RWPE1 (cell line): ENCODE measurements at places on chromosomes 3 and 15.

DNA sequence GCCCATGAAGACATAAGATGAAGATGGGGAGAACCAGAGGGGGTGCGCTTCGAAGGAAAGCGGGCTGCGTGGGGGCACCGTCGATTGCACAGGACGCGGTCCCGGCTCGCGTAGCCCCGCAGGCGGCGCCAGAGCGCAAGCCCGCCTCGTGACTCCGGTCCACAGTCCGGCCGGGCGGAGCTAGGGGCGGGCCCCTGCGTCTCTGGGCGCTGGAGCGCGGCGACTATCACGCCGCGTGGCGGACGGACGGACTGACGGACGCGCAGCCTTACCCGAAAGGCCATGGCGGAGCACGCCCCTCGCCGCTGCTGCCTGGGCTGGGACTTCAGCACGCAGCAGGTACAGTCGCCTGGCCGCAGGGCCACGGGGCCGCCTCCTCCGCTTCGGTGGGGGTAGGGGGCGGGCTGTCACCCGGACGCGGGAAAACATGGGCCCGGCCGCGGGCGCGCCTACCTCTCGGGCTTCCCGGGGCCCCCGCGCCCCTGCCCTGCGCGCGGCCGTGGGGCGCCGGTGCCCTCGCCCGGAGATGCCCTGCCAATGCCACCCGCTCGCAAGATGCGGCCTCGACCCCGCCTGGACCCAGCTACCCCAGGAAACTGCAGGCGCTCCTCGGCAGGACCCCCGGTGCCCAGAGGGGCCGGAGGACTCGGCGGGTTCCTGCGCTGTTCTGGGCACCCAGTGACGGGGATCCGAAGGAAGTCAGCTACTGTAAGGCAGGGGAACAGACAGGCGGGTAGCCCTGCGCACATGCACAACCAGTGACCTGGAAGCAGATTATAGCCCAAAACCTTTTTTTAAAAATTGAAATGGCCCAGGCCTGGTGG lies at the start of gene XYLB:
Gene XYLB (plus strand): TSS at position 199 of the 824 bp plus-strand sequence. CDS start 84 bp downstream, at position 283.
- DNase-seq, result peak; percentile 84

GRCh38 chr15:99762288-99762687 lies 29.1 kb upstream of the LYSMD4 start:
- DNase-seq, result no peak

DNA sequence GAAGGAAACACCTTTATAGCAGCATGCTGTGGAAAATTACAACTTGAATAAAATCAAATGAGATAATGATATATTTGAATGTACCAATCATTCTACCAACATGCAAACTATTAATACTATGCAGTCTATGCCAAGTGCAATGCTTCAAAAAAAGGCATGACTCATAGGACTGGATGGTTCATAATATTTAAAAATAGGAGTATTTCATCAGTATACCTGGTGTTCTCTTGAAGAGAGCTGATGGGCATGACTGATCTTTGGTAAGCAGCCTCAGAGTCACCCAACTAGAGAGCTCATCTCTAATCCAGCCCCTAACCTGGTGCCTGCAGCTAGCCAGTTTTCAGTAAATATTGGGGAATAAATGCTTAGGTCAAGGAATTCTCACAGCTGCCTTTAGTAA lies 434.7 kb upstream of the ARRDC4 start:
- DNase-seq, result peak; percentile 5

DNA sequence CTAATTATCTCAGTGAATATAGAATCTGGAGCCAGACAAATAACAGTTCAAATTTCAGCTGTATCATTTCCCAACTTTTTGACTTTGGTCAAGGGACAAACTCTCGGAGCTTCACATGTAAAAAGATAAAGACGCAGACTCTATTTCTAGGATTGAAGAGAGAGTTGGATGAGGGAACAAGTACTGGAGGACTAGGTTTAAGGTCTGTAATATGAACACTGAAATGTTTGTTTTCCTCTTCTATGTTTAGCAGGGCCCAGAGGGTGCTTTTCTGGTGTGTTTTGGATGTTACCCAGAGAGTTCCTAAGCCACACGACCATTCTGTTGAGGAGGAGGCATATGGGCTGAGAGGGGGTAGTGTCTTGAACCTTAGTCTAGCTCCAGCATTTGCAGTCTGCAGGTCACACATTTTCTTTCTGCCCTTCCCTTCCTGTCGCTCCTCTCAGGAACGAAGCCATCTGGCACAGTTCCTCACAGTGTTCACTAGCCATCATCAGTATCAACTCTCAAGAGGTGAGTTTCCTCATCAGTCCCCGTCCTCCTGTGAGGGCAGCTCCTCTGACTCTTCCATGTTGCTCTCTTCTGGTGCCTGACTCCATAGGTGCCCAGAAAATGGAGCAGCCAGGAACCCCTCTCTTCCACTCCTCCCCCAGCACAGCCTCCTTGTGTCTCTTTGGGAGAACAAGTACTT lies 250.1 kb downstream of the SQOR start:
- no peak for DNase-seq

DNA sequence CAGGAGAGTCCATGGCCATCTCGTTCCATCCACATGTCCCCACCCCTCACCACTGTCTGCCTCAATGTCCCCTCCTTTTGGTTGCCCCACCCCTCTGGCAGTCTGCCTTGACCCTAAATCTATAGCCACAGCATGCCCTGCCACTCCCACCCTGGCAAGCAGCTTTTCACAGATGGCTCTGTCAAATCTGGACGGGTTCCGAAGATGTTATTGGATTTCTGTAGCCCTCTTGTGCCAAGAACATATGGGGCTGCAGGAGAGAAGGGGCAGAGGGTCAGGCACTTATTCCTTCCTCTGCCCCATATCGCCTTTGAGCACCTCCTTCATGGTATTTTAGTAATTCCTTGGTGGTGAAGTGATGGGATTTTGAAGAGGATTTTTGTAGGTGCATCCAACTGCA lies 57.1 kb downstream of the EPHB1 start:
- DNase-seq, result no peak

GRCh38 chr3:19898721-19899120 lies 35.3 kb downstream of the EFHB start:
- DNase-seq, result no peak

DNA sequence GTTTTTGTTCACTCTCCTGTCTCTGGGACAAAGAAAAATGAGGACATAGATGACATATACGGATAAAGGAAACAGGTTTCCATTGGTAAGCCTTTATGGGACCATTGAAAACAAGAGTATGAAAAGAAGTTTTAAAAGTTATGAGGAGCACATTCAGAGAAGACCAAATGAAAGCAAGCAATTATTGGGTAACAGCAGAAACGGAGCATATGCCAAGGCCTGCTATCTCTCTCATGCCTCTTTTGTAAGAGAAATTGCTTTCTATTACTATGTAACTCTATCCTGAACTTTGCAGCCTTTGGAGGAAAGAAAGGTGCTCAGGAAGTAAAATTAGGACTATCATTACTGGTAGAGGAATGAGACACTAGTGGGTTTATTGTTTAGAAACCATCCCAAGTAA lies 14.9 kb upstream of the DPH6 start:
- no peak for DNase-seq

GRCh38 chr15:50886611-50887345 lies 21.7 kb upstream of the AP4E1 start:
- no peak for DNase-seq

DNA sequence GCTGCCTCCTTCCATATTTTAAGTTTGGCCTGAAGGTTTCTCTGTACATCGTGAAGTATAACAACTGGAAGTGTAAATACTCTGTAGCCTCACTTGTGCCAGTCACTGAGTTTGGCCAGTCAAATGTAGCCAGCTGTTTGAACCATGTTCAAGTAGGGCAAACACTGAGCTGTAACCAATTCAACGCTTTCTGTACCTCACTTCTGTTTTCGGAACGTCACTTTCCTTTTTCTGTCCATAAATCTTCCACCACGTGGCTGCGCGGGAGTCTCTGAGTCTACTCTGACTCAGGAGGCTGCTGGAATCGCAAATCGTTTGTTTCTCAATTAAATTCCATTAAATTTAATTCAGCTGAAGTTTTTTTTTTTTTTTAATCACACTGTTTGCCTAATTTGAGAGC lies 88.8 kb upstream of the RARB start:
- DNase-seq, result no peak

DNA sequence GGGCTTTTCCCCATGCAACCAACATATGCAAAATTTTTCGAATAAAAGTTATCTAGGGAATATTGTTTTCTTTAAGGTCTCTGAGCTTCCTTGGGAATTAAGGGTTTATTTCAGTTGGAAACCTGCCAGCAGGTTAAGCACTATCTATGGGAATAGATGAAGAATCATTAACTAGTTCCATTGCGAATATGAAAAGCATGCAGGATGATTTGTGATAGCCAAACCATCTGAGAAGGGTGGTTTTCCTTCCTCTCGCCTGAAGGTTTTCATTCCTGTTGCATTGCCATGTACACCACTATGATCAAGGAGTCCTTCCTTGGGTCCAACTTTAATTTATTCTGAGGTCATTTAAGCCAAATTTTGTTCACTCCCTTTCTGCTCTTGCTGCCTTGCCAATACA lies 184.9 kb downstream of the NR2F2 start:
- no peak for DNase-seq

GRCh38 chr3:44795197-44795596 lies 33.6 kb downstream of the KIF15 start:
- no peak for DNase-seq

GRCh38 chr3:14758959-14759358 lies 59.8 kb upstream of the FGD5 start:
- DNase-seq, result no peak

- DNase-seq, result no peak
Measured at GRCh38 chr3:150653110-150653561, 50.0 kb downstream of the SELENOT start.

GRCh38 chr3:122101646-122102045 lies 46.5 kb downstream of the CD86 start:
- peak; percentile 26 for DNase-seq

DNA sequence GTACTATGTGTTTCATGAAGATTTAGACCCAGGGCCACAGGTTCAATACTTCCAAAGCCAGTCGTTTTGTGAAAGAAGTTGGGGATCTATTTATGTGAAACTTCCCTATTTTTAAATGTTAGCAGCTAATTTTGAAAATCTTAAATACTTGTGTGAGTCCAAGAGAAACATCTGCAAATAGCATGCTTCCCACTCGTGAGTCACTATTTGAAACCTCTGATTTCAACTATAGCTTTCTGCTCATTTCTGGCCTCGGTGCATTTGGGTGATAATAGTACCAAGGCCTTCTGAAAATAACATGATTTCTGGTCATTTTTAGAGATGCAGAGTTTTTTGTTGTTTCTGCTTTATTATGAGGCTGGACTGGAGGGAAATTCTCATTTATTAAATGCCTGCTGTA lies 110.0 kb downstream of the OPA1 start:
- no peak for DNase-seq

GRCh38 chr3:152849996-152850578 lies 15.2 kb downstream of the P2RY1 start:
- DNase-seq, result no peak

- no peak for DNase-seq
Measured at GRCh38 chr3:56822501-56822900, 20.8 kb upstream of the ARHGEF3 start.

DNA sequence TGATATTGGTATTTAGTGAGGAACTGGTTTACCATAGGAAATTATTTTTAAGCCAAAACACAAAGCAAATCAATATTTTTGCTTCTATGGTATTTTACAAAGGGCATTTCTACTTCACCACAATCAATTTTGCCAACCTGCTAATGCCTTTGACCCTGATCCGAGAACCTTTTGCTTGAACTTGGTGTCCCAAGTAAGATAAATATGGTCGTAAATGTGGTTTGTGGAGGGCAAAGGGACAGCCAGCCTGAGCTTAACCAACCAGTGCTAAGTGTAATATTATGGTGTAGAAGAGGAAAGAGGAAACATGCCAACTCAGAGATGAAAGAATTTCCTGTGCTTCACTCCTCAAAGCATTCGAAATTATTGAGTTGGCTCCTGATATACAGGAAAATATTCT lies 148.4 kb downstream of the C3orf38 start:
- no peak for DNase-seq

- DNase-seq, result no peak
Measured at GRCh38 chr3:158737976-158738615, 5.8 kb upstream of the RARRES1 start.

DNA sequence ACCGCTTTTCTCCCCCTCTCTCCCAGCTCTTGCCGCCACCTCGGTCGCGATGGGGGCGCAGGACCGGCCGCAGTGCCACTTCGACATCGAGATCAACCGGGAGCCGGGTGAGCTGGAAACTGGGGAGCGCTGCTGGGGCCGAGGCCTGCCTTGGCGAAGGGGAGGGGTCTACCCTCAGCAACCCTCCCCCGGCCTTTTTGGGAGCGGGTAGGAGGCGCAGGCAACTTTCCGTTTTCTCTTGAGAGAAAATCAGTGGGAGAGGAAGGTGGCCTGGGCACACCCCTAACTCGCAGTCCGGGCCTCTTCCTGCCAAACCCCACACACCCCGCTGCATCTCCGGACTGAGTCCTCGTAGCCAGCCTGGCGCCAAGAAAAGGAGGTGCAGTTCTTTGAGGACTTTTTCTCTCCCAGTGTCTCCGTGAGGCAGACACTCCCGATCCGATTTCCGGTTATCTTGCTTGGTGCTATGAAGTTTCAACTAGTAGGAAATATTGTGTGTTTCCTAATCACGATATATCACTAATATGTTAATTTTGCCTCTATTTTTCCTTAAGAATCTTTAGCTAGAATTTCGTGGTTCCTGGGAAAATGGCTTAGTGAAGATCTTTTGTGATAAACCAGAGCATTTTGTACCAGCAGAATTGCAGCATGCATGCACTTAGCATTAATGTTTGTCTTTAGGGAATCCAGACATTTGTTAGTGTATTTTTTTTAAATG lies 631 bp downstream of the NKTR start:
- DNase-seq, result peak; percentile 53

GRCh38 chr3:45781271-45781670 lies 15.1 kb downstream of the SLC6A20 start:
- no peak for DNase-seq

DNA sequence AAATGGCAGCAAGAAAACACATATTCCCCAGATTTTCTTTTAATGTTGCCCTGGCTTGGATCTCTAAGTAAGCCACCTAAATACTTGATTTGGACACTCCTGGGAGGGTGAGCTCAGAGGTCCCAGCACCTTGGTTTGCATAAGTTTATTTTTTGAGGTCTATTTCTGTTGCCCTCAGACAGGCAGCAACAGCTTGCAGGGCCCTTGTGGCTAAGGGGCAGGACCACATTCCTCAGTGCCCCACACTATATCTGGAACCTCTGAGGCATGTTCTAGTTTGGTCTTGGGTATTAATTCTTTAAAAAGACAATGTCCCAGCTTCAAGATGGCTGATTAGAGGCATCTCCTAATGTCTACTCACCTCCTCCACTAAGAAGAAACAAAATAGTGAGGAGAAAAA lies 57.5 kb downstream of the IGSF11 start:
- no peak for DNase-seq
